ENCODE measurements at places on chromosomes 5 and 9.

GRCh38 chr5:170289121-170289520 is 8.5 kb downstream of the LCP2 start:
- DNase-seq = no peak

GRCh38 chr5:133079048-133079447 is 27.2 kb downstream of the HSPA4 start:
- no peak for DNase-seq

DNA sequence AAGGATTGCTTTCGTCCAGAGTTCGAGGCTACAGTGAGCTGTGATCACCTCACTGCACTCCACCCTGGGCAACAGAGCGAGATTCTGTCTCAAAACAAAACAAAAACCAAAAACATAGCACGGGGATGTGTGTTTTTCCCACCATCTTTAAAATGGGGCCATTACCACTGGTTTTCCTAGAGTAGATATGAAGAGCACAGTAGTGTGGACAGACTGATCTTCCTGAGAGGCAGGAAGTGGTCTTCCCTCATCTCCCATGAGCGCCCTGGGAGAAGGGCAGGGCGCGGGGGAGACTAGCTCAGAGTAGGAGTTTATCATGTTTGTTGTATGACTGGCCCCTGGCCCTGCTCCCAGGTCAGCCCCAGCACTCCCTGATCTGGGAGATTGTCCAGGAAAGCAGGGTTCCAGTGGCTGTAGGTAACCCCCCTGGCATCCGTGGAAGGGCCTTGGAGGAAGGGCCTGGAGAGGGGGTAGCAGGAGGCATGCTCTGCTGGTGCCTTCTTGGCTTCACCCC is 2.3 kb downstream of the SUSD3 start:
- DNase-seq = no peak

DNA sequence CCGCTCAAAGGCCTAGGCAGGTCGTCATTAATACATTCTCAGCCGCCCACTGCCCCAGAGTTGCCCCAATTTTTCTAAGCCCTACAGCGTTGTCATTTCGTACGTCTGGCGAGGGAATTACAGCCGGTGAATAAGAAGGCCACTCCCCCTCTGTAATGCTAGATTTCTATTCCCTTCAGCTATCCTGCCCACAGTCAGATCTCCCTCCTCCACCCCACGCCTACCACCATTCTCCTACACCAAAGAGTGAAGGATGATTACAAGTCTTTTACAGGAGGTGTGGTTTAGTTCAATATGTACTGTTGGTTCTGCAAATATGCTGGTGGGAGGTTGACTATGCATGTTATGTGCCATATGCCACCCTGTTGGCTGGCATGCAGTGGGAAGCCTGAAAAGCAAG is 83.7 kb upstream of the SMIM15 start:
- DNase-seq = no peak

DNA sequence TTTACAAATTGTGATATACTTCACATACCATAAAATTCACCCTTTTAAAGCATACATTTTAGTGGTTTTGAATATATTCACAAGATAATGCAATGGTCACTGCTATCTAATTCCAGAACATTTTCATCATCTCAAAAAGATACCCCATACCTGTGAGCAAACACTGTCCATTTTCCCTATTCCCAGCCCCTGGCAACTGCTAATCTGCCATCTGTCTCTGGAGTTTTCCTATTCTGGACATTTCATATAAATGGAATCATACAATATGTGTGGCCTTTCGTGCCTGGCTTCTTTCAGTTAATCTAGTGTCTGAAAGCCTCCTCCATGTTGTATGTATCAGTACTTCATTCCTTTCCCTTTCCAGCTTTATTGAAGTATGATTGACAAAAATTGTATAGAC is 14.7 kb downstream of the SNX30 start:
- DNase-seq = no peak

DNA sequence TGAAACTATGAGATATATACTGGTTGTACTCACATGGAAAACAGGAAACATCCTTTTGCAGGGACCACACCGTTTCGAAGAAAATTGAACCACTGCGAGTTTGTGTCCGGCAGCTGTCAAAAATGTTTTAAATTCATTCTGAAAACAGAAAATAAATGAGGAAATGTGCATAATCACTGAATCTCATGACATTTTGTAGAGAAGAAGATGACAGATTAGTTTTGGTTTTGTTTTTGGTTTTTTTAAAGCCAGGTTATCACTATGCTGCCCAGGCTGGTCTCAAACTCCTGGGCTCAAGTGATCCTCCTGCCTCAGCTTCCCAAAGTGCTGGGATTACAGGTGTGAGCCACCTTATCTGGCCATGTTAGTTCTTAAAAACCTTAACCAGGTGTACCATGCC is 3.5 kb downstream of the TXNDC8 start:
- no peak for DNase-seq

DNA sequence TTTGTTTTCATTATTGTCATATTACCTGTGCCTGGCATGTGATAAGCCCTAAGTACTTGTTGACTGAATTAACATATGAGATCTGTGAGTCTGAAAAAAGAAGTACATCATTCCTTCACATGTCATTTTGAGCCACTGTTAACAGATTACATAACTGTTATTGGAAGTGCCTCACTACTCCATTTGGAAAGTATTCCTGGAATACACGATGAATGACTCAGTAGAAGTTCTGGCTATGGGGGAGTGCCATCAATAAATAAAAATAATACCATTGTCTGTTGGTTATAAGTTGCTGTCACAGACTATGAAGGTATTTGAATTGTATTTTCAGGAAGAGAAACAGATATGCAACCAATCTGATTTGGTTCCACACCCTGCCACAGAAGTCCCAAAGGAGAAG is 12.9 kb downstream of the NIPSNAP3B start:
- no peak for DNase-seq

DNA sequence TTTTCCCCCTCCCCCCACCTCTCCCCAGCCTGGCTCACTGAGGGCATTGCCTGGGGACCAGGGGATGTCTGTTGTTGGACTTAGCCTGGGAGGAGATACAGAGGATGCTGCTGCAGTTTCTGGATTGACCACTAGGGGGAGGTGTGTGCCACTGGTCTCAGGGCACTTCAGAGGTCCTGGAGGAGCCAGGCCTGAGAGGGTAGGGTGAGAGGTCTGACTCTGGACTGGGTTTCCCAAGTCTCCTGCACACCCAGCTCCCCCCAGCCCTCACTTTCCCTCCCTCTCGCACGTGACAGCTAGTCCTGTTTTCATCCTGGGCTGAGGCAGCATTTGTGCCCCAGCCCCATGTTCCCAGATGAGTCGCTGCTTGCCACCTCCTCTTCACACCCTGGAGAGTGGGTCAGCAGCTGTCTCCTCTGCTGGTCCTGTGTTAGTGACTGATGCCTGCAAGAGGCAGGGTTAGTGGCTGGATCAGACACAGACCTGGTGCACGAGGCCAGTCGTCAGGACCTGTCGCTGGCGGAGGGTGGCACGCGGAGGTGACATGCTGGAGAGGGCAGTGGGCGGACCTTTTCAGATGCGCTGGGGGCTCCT is 4.4 kb downstream of the IL3 start:
- DNase-seq = peak; percentile 46

GRCh38 chr9:130689937-130690700 is 3.5 kb upstream of the EXOSC2 start:
- no peak for DNase-seq

DNA sequence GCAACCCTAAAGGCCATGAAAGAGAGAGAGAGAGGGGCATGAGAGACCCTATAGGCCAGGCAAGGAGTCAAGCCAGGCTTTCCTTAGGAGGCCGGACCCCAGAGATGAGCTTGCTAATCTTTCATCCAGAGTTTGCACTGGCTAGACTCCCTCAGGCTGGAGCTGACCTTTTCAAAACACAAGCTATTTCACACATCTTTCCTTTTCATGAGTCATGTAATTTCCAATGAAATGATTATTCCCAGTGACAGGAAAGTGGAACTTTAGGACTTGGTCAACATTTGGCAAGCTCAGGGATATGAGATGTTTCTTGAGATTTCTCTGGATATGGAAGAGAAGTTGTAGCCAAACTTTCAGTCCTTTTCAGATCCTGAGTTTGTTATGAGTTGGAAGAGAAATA is 117.7 kb downstream of the TARS1 start:
- no peak for DNase-seq

GRCh38 chr5:4144411-4145007 is 548.9 kb downstream of the IRX1 start:
- no peak for DNase-seq

DNA sequence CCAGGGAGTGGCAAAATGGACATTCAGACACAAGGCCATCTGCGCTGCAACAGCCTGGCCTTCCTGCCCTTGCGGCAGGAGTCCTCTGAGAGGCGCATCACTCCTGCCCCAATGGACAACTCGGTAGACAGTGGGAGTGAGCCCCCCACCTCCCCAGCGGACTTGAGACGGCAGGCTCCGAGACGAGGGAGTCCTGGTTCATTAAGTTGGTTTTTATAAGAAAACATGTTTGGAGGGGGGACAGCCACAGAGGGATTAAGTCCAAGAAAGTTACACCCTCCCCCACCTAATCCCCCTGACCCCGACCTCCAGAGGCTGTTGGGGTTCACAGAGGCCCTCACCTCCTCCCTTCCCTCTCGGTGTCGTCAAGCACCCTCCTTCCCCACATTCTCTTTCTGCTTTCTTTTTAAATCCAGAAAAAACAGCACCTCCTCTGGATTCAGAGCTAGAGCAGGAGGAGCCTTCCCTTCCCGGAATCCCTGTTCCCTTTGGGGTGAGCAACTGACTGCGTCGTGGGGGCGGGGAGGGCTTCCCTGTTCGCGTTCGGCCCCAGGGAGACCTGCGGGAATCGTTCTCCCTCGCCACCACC is 1.8 kb upstream of the EGR1 start:
- DNase-seq = no peak

GRCh38 chr5:129400395-129400983 is 59.6 kb upstream of the ADAMTS19 start:
- DNase-seq = no peak

DNA sequence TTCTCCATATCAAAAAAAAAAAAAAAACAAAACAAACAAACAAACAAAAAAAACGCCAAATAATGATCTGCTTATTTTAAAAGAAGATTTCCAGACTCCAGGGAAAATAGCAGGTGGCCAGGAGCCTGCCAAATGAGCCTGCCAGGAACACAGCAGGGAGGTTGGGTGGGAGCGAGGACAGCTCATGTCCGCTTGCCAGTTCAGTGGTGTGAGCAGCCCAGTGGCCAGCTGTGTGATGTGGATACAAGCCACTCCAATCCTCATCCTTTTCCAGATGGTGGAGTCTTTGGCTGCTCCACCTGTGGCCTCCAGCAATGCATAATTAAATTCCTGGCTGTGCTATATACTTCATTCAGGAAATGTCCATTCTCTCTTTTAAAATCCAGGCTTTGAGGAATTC is 1025.1 kb upstream of the C9orf72 start:
- no peak for DNase-seq

- no peak for DNase-seq
Measured at GRCh38 chr5:161094411-161094810, 242.4 kb upstream of the ATP10B start.

- DNase-seq = no peak
Measured at GRCh38 chr9:121958530-121958929, 134.6 kb downstream of the TTLL11 start.

DNA sequence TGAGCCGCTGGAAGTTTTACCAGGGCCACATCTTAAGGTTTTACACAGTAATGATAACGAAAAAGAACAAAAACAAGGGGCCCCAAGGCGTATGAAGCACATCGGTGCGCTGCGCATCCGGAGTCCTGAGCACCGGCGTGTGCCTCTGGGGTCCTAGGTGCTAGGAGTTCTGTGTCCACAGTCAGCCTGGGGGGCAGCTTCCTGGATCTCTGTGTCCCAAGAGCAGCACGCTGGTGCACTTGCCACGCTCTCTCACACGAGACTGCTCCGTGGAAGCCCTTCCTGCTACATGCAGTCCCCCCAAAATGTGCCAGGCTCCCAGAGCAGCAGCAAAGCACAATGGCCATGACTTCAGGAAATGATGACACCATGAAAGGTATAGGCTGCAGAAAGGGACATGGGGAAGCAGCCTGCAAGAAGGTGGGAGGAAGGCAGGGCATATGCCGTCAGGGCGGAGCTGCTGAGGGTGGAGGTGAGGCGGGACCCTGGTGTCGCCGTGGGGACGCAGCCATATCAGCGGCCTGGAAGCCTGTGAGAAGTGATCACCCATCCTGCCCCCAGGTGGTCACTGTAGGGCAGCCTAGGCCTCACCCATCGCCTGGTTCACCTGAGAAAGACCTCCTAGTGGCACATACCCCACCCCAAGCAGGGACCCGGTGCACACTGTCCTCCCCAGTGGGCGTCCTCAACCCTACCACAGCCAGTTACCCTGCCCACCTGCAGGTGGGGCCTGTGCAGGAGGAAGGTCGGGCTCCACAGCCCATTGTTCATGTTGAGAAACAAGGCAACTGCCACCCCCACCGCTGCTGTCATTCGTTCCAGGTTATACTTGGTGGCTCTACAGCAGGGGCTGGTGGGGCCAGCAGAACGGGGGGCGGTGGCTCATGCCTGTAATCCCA is 23.6 kb upstream of the SLC6A3 start:
- DNase-seq = no peak

DNA sequence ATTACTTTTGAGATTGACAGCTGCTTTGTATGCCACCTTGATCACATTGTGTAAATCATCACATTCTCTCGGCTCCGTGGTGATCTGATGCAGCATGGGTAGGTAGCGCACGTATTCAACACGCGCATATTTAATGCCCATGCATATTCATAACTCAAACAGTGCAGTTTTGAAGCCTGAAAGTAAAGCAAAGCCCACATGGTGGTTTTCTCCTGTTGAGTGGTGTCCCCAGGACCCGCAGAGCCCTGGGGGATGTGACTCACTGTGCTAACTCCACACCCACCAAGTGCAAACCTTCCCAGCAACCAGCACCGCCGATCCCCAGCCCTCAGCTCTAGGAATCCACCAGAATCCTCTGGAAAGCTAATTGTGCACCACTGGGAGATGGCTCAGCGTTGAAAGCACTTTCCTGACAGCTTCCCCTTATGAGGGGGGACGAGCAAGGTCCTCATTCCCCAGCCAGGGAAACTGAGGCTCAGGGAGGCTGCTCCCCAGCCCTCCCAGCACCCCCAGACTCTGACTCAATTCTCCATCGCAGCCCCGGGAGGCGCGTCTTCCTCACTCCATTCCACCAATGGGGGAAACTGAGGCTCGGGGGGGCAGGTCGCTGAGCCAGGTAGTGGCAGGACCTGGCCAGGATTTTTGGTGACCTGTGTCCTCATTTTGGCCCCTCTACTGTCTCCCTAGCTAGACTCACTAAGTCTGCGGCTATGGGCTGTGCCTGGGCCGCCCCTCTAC is 46.4 kb downstream of the SARDH start:
- DNase-seq = no peak
